A673 (cell line): ENCODE measurements at places on chromosomes 1 and 21. TPM values are rescaled to one million over a fixed set of nuclear protein-coding genes. Genes with fewer than 3 reads are reported as not detected.

DNA sequence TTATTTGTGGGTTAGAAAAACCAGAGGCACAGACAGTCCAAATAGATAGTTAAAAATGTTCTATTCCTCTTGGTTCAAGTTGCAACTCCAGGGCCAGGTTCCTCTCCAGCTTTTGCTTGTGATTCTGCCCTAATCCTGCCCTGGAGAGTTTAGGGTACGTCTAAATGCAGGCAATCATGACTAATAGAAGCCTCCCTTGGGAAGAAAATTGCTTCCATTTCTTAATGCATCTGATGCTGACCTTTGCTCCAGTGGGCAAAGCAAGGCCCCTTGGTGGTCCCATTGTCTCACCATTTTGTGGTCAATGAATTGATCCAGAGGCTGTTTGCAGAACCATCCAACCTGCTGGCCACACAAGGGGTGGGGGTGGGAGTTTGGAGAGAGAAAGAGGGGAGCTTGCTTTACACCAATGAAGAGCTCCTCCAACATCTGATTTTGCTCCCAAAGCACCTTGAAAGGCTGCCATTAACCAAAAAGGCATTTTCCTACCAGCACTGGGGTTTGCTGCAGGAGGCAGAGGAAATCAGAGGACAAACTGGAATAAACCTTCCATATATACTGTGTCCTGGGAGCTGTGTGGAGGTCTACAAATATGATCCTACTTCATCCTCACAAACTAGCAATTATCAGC, 31.3 kb downstream of the C8B start:
- no peaks in the 10 kb centered on the region for H3K27me3 ChIP-seq
- H3K36me3 ChIP-seq, result no peaks in the 10 kb centered on the region
- DNase-seq, result peak; percentile 44

ZFP69B gene
- total RNA-seq, result 14.1 and 18.5 TPM in 2 replicates

VCAM1 gene
- 2.0 and 3.0 TPM in 2 replicates for total RNA-seq

GRCh38 chr1:4322881-4323280, 331.5 kb upstream of the AJAP1 start:
- no peak for DNase-seq
- H3K27ac ChIP-seq, result no peak overlapping the region
- no peaks in the 10 kb centered on the region for H3K4me1 ChIP-seq
- no peaks in the 10 kb centered on the region for H3K27me3 ChIP-seq
- H3K4me3 ChIP-seq, result no peak overlapping the region
- H3K36me3 ChIP-seq, result no peaks in the 10 kb centered on the region

DNA sequence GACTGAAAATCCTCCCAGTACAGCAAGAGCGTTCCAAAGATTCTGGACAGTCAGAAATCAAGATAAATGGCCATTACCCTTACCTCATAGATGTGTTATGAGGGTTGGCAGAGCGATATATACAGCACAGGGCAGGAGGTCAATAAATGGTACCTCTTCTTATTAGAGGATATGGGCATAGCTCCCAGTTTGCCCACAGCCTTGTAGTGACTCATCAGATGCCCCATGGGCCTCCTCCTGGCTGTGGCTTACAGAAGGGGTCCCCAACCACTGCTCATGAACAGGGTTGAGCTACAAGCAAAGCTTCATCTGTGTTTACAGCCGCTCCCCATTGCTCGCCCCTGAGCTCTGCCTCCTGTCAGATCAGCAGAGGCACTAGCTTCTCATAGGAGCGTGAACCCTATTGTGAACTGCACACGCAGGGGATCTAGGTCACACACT, 7.3 kb upstream of the IFNGR2 start:
- no peak overlapping the region for H3K27ac ChIP-seq
- H3K4me1 ChIP-seq, result no peaks in the 10 kb centered on the region
- no peak overlapping the region for H3K4me3 ChIP-seq
- H3K27me3 ChIP-seq, result no peaks in the 10 kb centered on the region
- no peak for DNase-seq
- H3K36me3 ChIP-seq, result no peaks in the 10 kb centered on the region

DNA sequence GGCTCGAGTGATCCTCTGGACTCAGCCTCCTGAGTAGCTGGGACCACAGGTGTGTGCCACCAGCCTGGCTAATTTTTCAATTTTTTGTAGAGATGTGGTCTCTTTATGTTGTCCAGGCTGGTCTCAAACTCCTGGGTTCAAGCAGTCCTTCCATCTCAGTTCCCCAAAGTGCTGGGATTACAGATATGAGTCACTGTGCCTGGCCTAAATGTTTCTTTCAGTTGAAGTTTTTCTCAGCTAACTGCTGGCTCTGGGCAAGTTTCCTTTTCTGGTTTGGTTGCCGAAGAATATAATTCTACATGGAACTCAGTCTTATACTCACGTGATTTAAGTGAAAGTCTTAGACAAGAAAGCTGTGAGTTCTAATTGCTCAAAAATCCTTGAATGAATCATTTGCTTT, 57.0 kb downstream of the SASS6 start:
- peaks cover 45% of the 10 kb centered on the region for H3K36me3 ChIP-seq
- peaks cover 31% of the 10 kb centered on the region for H3K4me1 ChIP-seq
- H3K27ac ChIP-seq, result peak overlapping the region; percentile 8
- no peaks in the 10 kb centered on the region for H3K27me3 ChIP-seq
- H3K4me3 ChIP-seq, result no peak overlapping the region

DNA sequence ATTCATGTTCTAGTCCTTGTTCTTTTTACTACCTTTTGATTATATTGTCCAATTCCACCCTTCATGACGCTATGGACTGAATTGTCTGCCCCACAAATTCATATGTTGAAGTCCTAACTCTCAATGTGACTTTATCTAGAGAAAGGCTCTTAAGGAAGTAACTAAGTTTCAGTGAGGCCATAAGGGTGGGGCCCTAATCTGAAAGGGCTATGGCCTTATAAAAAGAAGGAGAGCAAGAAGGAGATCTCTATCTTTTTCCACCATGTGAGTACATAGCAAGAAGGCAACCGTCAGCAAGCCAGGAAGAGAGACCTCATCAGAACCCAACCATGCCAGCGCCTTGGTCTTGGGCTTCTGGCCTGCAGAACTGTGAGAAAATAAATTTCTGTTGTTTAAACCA, 95.9 kb downstream of the HIVEP3 start:
- no peaks in the 10 kb centered on the region for H3K36me3 ChIP-seq
- H3K4me1 ChIP-seq, result no peaks in the 10 kb centered on the region
- H3K27me3 ChIP-seq, result no peaks in the 10 kb centered on the region
- H3K27ac ChIP-seq, result no peak overlapping the region
- H3K4me3 ChIP-seq, result no peak overlapping the region

RPE65 gene
- total RNA-seq, result not detected in 2 replicates

DNA sequence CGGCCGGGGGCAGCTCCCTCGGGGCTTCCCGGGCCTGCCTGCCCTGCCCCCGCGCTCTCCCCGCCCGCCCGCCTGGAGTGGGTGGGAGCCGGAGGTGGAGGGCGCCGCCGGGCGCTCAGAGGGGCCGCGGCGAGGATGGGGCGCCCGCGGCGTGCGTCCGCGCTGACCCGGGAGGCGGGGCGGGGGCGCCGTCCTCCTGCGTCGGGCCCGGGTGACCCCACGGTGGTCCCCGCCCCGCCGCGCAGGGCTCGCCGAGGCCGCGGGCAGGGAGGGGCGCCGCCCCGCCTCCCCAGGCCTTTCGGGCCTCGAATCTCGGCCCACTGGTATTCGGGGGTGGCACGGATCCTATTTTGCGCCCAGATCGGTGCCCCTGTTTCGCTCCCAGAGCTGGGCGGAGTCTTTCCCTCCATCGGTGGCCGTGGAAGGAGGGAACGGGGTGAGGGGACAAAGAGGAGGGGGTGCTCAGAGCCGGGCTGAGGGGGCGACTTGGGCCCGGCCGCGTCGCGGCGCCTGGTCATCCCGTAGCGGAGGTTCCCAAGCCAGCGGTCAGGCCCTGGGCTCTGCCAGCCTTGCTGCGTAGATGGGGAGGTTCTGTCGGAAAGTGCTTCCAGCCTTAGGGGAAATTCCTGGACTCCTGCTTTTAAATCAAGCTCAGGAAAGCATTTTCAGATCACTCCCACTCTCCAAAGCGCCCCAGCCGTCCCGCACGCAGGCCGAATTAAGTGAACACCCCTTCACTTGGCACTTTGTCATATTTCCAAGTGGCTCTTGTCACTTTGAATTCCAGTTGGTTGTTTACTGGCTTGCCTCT, 545 bp downstream of the PATJ start:
- H3K27ac ChIP-seq, result peak overlapping the region; percentile 73
- H3K4me3 ChIP-seq, result peak overlapping the region; percentile 71
- peaks cover 14% of the 10 kb centered on the region for H3K4me1 ChIP-seq

GRCh38 chr1:233520261-233521191, 93.4 kb upstream of the KCNK1 start:
- no peak overlapping the region for H3K4me3 ChIP-seq
- H3K27me3 ChIP-seq, result peaks cover 22% of the 10 kb centered on the region
- H3K4me1 ChIP-seq, result no peaks in the 10 kb centered on the region
- no peaks in the 10 kb centered on the region for H3K36me3 ChIP-seq
- DNase-seq, result no peak

- H3K4me1 ChIP-seq, result no peaks in the 10 kb centered on the region
- DNase-seq, result no peak
- no peaks in the 10 kb centered on the region for H3K36me3 ChIP-seq
- no peak overlapping the region for H3K27ac ChIP-seq
Measured at GRCh38 chr1:54836594-54836993, 35.5 kb upstream of the TTC22 start.

DNA sequence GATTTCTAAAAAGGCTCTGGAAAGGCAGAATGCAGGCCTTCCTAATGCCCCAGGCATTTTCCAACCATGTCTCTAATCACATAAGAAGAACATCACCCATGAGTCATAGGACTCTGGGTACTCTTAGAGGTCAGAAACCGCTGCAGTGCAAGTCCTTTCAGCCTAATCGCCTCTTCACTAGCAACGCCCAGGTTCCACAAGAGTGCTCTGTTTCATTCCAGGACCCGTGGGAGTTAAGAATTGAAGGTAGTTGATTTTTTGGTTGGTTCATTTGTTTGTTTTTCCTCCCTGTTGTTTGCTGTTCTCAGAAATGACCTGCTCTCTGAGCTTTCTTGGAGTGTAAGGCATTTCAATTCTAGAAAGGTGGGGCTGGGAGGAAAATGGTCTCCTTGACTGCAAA, 123.2 kb downstream of the NR5A2 start:
- DNase-seq, result no peak
- peaks cover 2% of the 10 kb centered on the region for H3K27me3 ChIP-seq
- H3K4me1 ChIP-seq, result peaks cover 3% of the 10 kb centered on the region
- H3K27ac ChIP-seq, result no peak overlapping the region
- no peaks in the 10 kb centered on the region for H3K36me3 ChIP-seq

- no peak for DNase-seq
- H3K27me3 ChIP-seq, result no peaks in the 10 kb centered on the region
- H3K36me3 ChIP-seq, result no peaks in the 10 kb centered on the region
- H3K4me3 ChIP-seq, result no peak overlapping the region
- H3K4me1 ChIP-seq, result no peaks in the 10 kb centered on the region
Measured at GRCh38 chr1:33716976-33717688, 146.7 kb upstream of the HMGB4 start.

- H3K36me3 ChIP-seq, result no peaks in the 10 kb centered on the region
- H3K27ac ChIP-seq, result no peak overlapping the region
- no peaks in the 10 kb centered on the region for H3K4me1 ChIP-seq
- peak; percentile 5 for DNase-seq
- no peaks in the 10 kb centered on the region for H3K27me3 ChIP-seq
- H3K4me3 ChIP-seq, result no peak overlapping the region
Measured at GRCh38 chr21:45378258-45378966, 26.6 kb upstream of the COL18A1 start.

DNA sequence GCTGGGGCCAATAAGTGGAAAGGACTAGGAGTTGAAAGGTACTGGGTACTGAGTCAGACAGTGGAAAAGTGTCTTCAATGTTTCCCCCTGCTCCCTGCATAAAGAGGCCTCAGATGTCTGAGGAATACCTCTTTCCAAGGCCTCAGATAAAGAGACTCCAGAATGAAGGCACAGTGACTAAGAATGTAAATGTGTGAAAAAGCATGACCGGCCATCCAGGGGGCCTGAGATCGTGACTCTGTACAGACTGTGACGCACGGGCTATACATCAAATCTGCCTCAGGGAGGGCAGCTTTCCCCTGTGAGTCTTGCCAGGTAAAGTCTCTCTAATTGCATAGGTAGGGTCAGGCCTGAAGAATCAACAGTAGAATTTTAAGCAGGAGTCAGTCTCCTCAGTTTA, 1690.5 kb downstream of the KCNT2 start:
- H3K4me1 ChIP-seq, result no peaks in the 10 kb centered on the region
- H3K36me3 ChIP-seq, result no peaks in the 10 kb centered on the region
- no peak overlapping the region for H3K27ac ChIP-seq
- no peak for DNase-seq
- no peaks in the 10 kb centered on the region for H3K27me3 ChIP-seq

OR2G6 gene
- total RNA-seq, result not detected in 2 replicates

DNA sequence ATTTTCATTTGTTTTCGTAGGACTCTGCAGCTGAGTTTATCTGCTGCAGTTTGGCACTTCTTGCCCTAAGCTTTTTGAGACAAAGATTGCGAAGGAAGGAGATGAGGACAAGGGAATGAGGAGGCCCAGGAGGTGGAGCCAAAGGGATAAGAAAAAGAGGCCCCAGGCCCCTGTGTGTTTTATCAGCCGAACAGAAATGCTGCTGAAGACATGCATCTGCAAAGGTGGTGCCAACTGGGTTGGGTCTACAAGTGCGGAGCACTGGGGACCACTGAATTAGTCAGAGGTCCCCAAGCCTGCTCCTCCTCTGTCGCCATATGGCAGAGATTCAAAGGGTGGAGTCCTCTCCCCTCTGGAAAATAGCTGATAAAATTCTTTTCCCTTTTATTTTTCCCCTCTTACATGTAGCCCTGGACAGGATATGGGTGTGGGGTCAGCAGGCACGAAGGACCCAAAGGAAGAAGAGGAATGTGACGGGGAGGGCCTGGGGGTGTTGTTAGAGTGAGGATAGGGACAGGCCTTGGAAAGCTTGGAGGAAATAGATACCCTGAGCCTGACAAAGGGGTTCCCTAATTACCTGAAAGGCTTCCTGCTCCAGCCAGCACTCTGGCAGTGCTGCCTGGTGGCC, 2.7 kb downstream of the CD34 start:
- no peaks in the 10 kb centered on the region for H3K4me1 ChIP-seq
- no peaks in the 10 kb centered on the region for H3K36me3 ChIP-seq
- DNase-seq, result no peak
- no peak overlapping the region for H3K27ac ChIP-seq
- peaks cover 37% of the 10 kb centered on the region for H3K27me3 ChIP-seq
- no peak overlapping the region for H3K4me3 ChIP-seq

GRCh38 chr1:17957588-17958267, 149.9 kb upstream of the IGSF21 start:
- no peak overlapping the region for H3K4me3 ChIP-seq
- H3K27ac ChIP-seq, result no peak overlapping the region
- DNase-seq, result no peak
- no peaks in the 10 kb centered on the region for H3K36me3 ChIP-seq
- H3K4me1 ChIP-seq, result no peaks in the 10 kb centered on the region
- peaks cover 13% of the 10 kb centered on the region for H3K27me3 ChIP-seq

GRCh38 chr21:17819114-17819876, at the start of gene C21orf91:
Gene C21orf91, minus strand, starts transcription at chr21:17819356. Its CDS starts 1,038 bp downstream, at chr21:17818318.
- H3K4me1 ChIP-seq, result peaks cover 10% of the 10 kb centered on the region
- H3K36me3 ChIP-seq, result peaks cover 4% of the 10 kb centered on the region
- H3K4me3 ChIP-seq, result peak within 1 kb of the TSS; percentile 82
- DNase-seq, result peak; percentile 95
- no peaks in the 10 kb centered on the region for H3K27me3 ChIP-seq

DNA sequence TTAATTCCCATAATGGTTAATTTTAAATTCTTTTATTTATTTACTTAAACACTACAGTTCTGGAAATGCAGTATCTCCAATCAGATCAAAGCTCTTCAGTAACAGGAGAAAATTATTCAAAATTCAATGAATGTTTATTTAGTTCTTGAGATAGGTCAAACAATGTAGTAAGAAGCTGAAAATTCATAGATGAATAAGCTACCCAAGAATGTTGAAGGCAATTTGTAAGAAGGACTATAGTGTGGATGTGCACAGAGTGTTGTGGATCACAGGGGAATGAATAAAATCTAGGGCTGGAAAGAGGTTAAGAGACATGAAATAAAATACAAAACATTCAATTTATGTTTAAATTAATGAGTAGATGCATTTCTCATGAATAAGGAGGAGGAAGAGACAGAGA, 72.0 kb downstream of the OLFM3 start:
- H3K27me3 ChIP-seq, result no peaks in the 10 kb centered on the region
- DNase-seq, result no peak
- H3K4me1 ChIP-seq, result peaks cover 20% of the 10 kb centered on the region
- no peak overlapping the region for H3K27ac ChIP-seq
- no peaks in the 10 kb centered on the region for H3K36me3 ChIP-seq
